ENCODE measurements at places on chromosomes 1 and 21.

GRCh38 chr1:207744000-207744534 is 7.8 kb upstream of the CD46 start:
- no peak for DNase-seq

DNA sequence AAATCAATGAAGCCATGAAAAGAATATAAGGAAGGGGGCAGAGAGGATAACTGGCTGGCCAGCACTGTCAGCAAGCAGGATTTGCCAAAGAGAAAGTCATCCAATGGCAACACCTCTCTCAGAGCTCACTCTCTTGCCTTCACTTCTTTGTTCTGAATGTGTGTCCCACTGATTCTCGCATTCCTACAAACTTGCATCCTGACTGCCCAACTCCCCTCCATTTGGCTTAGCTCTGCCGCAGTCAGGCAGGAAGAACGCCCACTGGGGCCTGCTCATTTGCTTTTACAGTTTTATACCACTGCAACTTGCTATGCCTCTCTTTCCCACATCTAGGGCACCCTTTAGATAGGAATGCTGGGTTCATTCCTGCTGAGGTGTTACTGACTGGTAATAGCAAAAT is 364.2 kb upstream of the ST6GALNAC5 start:
- DNase-seq, result no peak

DNA sequence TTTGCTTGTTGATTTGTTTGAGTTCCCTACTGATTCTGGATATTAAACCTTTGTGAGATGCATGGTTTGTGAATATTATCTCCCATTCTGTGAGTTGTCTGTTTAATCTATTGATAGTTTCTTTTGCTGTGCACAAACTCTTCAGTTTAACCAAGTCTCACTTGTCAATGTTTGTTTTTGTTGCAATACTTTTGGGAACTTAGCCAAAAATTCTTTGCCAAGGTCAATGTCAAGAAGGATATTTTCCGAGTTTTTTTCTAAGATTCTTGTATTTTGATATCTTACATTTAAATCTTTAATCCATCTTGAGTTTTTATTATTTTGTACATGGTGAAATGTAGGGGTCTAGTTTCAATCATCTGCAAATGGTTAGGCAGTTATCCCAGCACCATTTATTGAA is 1230.7 kb upstream of the NCAM2 start:
- DNase-seq, result no peak

DNA sequence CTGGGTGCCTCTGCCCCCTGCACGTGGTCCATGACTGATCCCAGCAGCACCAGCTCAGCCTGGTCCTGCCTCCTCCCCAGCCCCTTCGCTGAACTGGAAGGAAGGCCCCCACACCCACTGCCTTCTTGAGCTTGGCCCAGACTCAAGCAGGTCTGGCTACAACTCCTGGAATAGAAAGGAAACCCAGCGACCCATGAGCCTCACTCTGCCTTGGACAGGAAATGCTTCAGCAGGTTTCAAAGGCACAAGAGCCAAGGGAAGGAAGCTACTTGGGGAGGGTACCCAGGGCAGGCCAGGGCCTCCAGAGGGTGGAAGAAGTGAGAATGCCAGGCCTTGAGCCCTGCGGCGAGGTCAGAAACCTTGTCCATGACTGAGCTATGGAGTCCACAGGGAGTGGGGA is 35.9 kb upstream of the RD3 start:
- no peak for DNase-seq
